ENCODE measurements at places on chromosomes 3 and 15. TPM values are rescaled to one million over a fixed set of nuclear protein-coding genes. Genes with fewer than 3 reads are reported as not detected.

The P3H2 gene
- 63.2 TPM for polyA plus RNA-seq

The CPLX3 gene
- not detected for polyA plus RNA-seq

The RNU5B-1 gene
- polyA plus RNA-seq, result not detected

The CFAP44 gene
- polyA plus RNA-seq, result 4.7 TPM

The UROC1 gene
- polyA plus RNA-seq, result 0.14 TPM

The COPG1 gene
- polyA plus RNA-seq, result 103 TPM

The GPR149 gene
- polyA plus RNA-seq, result 0.14 TPM

The CPNE9 gene
- not detected for polyA plus RNA-seq

The TEX55 gene
- not detected for polyA plus RNA-seq

The HRG gene
- polyA plus RNA-seq, result 0.18 TPM

The FAM43A gene
- polyA plus RNA-seq, result 18.7 TPM

The ZNF385D gene
- 21.0 TPM for polyA plus RNA-seq

The SOX14 gene
- polyA plus RNA-seq, result not detected

The ACKR4 gene
- 0.76 TPM for polyA plus RNA-seq

The CDC25A gene
- polyA plus RNA-seq, result 4.0 TPM

The TRIM71 gene
- 0.18 TPM for polyA plus RNA-seq

The RAB43 gene
- 2.4 TPM for polyA plus RNA-seq

The AADAC gene
- polyA plus RNA-seq, result 0.45 TPM

The PATL2 gene
- polyA plus RNA-seq, result 1.9 TPM

The SCAANT1 gene
- 1.1 TPM for polyA plus RNA-seq

The CISH gene
- polyA plus RNA-seq, result 16.5 TPM

The AADACL2 gene
- polyA plus RNA-seq, result 0.31 TPM

The GUCA1C gene
- polyA plus RNA-seq, result not detected

The PARP15 gene
- 2.8 TPM for polyA plus RNA-seq

The DLL4 gene
- 16.7 TPM for polyA plus RNA-seq

The CXCR6 gene
- polyA plus RNA-seq, result 0.45 TPM

The CCDC80 gene
- polyA plus RNA-seq, result 59.4 TPM

The NR2E3 gene
- polyA plus RNA-seq, result 9.0 TPM

The ZKSCAN7 gene
- 7.3 TPM for polyA plus RNA-seq

The GPR62 gene
- polyA plus RNA-seq, result 0.67 TPM

The DAZL gene
- not detected for polyA plus RNA-seq

The LTK gene
- 22.8 TPM for polyA plus RNA-seq

The ADAMTS9 gene
- 66.9 TPM for polyA plus RNA-seq

The PLSCR1 gene
- polyA plus RNA-seq, result 23.7 TPM

The AGTR1 gene
- 31.0 TPM for polyA plus RNA-seq

The A4GNT gene
- polyA plus RNA-seq, result not detected

The CDHR4 gene
- polyA plus RNA-seq, result not detected

The TYRO3 gene
- polyA plus RNA-seq, result 18.5 TPM

The FSTL1 gene
- 471 TPM for polyA plus RNA-seq

The CHDH gene
- 0.97 TPM for polyA plus RNA-seq

The PLA2G4E gene
- 1.8 TPM for polyA plus RNA-seq

Data from hindlimb muscle (tissue), 1 donor.